ENCODE measurements at places on chromosomes 2 and 18.

GRCh38 chr2:76044701-76045100, 334.0 kb upstream of the GCFC2 start:
- no peak for DNase-seq

DNA sequence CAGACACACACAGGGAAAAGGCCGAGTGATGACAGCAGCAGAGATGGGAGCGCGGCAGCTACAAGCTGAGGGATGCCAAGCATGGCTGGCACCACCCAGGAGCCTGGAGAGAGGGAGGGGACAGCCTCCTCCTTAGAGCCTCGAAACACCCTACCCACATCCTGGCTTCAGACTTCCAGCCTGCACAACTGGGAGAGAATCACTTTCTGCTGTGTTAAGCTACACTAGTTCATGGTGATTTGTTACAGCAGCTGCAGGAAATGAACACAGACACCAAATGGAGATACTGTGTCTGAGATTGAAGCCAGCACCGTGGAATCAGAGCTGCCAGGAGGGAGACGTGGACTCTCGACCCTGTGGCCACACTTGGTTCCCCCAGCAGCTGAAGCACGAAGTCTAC, 27.5 kb upstream of the FOSL2 start:
- DNase-seq: no peak

DNA sequence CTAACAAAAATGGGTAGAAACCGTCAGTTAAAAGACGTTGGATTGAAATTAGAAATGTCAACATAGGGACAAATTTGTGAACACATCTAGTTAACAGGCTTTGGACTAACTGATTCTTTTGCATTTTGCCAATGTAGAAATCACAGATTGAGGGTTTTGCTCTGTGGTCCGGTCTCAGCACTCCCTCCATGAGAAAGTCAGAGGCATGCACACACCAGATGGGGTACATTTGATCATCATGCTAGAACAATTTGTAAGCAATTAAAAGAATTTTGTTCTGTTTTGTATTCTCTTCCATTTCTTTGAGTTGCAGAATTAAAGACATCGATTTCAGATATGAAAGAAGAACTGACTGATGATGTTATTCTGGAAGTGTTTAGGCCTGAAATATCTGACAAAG, 179.1 kb upstream of the CCDC68 start:
- DNase-seq: no peak

DNA sequence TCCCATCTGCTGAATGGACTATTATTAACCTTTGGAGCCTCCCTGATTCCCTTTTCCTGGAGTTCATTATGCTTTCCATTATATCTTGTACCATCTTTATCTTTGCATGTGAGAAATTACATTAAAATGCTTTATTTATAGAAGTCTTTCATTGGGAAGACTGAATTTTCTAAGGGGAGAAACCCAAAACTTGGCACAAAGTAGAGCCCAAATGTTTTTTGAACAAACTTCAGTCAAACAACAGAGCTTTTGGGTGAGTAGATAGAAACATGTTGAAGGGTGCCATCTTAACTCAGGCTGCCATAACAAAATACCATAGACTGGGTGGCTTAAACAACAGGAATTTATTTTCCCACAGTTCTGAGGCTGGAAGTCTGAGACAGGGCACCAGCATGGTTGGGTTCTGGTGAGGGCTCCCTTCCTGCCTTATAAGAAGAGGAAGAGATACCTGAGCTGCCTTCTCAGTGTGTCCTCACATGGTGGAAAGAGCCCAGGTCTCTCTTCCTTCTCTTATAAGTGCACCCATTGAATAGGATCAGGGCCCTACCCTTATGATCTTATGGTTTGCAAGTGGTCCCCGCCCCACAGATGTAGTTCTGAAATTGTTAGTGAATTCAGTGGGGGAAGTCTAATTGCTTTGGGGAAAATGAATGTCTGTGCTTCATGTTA, 19.2 kb downstream of the RALB start:
- DNase-seq: no peak

GRCh38 chr18:40841467-40841866, 1113.6 kb upstream of the PIK3C3 start:
- no peak for DNase-seq

GRCh38 chr2:45131587-45131986, 122.3 kb upstream of the SIX2 start:
- no peak for DNase-seq

DNA sequence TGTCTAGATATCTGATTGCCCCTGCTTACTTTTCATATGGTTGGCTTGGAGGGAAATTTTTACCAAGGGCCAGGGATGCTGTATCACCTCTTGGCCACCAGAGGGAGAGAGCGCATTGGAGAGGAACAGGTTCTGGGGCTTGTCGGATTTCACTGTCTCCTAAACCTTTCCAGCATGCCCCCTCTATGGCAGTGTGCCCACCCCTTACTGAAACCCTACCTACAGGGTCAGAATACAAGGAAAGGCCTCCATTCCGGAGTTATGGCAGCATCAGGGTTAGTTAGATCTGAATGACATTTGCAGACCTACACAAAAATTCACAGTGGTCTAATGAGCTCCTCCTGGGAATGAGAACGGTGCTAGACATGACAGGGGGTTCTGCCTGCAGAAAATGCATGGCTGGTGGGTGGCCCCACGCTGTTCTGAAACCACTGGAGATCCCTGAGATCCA, 5.8 kb downstream of the SLC14A2 start:
- DNase-seq: peak; percentile 41

DNA sequence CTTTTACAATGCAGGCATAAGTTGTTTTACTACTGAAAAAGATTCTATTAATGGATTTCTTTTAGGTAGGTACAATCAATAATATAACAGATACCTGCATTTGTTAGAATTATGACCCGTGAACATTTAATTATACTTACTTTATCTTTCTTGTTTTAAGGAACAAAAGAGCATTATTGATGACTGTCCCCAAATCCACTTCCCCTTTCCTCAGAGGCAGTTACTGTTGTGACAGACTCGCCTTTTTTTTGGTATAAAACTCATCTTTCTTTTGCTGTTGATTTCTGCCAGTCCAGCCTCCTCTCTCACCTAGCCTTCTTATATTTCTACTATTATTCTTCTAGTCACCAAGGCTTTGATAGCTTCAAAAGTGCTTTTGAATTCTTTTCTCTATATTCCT, 12.1 kb downstream of the ACTR3 start:
- no peak for DNase-seq

DNA sequence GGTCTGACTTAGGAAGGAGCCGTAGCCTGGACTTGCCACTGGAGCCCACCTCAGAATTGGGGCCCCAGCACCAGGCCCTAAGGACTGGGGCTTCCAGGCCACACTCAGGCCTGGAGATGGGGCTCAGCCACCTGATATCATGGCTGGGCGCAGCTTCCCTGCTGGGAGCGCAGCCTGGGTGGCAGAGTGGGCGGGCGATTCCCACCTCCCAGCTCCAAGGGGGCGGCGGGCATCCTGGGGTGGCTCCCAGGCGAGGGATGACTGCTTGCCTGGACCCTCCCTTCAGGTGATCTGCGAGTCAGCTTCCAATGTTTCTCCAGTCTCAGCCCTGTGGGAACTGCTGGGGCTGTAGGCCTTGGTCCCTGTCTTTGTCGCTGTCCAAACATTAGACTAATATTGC, 20.1 kb downstream of the GPR35 start:
- DNase-seq: no peak

GRCh38 chr2:62216616-62217015, 20.7 kb downstream of the B3GNT2 start:
- no peak for DNase-seq

DNA sequence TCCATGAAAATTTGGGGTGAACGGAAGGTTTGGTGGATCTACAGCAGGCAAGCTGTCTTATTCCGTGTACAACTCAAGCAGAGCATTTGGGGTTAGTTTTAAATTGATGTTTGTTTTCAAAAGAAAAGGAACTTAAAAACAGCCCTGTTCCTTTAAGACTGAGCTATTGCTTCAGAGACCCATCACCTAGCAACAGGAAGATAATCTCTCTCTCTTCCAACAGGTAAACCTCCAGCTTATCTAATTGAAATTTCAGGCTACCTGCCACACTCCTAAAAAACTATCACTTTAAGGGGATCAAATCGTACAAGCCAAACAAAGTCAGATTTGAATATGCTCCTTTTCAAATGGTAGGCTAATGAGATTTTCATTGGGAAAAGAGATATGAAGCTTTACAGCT, 101.8 kb downstream of the RNF152 start:
- DNase-seq: no peak

GRCh38 chr2:27885661-27886060, 4.5 kb downstream of the RBKS start:
- no peak for DNase-seq

DNA sequence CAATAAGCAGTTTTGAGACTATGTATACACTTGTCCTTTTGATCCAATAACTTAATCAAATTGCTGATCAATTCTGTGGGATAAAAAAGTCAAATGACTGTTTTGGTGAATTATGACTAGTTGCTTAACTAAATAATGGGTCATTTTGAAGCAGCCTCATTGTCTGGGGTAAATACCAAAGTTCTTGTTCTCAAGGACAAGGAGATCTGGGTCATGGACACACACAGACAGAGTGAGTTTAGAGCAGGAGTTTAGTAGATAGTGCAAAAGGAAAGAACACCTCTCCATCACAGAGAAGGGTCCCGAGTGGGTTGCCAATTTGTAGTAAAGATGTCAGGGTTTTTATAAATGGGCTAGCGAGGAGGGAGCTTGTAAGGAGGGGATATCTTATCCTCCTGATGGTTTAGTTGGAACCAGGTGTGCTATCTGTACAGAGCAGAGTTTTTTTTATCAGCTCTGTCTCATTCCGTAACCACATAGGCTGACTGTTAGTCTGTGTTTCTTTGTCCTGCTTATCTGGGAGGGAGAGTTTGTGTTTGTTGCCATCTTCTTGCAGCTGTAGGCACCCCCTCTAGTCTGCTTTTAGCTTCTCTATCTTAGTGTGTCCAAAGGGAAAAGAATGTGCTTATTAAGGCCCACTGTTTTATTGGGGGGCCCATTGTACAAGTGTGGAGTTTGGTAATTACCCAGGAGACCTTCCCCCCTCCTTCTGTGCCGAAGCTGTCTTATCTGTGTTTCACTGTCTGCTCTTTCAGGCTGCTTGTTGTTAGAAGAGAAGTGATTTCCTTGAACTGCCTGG, 48.7 kb upstream of the C1GALT1C1L start:
- no peak for DNase-seq

GRCh38 chr18:69895066-69896047, 52.3 kb downstream of the CD226 start:
- DNase-seq: no peak

GRCh38 chr2:229489016-229489415, 217.9 kb upstream of the PID1 start:
- DNase-seq: no peak

- peak; percentile 20 for DNase-seq
These were observed 142.6 kb downstream of the MEIS1 start for GRCh38 chr2:66577321-66578053.

GRCh38 chr18:58870130-58870529, 5.5 kb downstream of the ZNF532 start:
- no peak for DNase-seq

DNA sequence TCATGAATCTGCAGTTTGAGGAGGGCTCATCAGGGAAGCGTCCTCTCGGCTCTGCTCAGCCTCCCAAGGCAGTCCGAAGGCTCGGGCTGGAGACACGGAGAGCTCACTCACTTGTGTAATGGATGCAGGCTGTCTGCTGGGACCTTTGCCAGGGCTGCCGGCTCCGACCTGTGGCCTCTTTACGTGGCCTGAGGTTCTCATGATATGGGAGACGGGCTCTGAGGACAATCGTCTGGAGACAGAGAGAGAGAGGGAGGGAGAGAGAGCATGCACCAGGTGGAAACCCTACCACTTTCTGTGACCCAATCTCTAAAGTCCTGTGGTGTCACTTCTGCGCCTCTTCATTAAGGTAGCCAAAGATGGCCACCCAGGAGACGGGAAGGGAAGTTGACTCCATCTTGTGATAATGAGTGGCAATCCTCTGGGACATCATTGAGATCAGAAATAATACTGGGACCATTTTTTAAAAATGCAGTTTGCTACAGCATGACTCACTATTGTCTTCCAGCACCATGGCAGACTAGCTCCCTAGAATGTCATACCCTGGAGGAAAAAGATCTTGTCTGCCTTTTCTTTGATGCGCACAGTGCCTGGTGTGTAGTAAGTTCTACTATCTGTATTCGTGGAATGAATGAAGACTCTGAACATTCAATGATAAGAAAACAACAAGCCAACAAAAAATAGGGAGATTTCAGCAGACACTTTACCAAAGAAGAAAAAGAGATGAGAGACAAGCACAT, 60.2 kb downstream of the CD8B2 start:
- no peak for DNase-seq

- DNase-seq: no peak
These were observed 110.1 kb downstream of the RGPD3 start for GRCh38 chr2:106358081-106358480.

GRCh38 chr2:173229086-173229485, 125.6 kb upstream of the CDCA7 start:
- no peak for DNase-seq

DNA sequence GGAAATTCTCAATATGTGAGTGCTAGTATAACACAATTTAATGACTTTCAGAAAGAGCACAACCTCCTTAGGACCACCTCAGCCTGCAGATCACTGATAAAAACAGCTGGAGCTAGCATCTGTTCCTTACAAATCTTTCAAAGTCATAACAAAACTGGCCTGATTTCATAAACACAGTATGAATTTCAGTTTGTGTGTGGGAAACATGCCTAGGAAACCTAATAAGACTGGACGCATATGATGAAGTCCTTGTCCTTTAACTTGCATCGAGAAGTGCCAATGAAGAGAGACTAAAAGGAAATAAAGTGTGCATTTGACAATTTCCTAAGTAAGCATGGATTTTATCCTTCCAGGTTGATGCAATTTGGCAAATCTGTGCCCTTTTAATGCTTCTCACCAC, 74.1 kb upstream of the KLHL14 start:
- DNase-seq: no peak

DNA sequence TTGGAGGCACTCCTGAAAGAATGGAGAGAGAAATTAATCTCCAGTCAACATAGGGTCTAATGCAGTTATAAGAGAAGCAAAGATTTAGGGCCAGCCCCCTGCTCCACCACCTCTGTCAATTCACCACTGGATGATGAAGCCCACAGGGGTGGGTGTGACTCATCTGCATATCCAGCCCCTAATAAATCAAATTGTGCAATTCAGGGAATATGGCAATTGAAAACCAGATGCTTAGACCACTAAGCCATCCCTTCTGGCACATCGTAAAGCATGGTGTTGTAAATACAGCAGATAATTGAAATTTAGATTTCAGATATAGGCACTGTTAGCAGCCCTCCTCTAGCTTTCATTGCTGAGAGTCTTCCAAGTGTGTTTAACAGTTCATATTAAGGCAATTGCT, 541.4 kb downstream of the PARD3B start:
- DNase-seq: no peak

DNA sequence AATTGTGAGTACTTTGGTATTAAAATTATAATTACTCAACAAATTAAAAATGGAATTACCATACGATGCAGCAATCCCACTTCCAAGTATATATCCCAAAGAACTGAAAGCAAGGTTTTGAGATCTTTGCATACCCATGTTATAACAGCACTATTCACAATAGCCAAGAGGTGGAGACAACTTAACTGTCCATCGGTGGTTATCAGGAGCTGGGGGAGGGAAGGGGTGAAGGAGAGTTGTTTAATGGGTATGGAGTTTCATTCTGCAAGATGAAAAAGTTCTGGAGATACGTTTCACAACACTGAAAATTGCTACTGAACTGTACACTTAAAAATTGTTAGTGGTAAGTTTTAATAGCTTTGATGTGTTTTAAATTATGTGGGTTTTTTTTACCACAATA, 25.7 kb downstream of the RAB10 start:
- DNase-seq: no peak

Measured in endothelial cell (in vitro differentiated cells).